NCI-H2171 treated with DMSO at 0.1 percent for 48 hours (cell line): ENCODE measurements at places on chromosomes 13 and 19.

DNA sequence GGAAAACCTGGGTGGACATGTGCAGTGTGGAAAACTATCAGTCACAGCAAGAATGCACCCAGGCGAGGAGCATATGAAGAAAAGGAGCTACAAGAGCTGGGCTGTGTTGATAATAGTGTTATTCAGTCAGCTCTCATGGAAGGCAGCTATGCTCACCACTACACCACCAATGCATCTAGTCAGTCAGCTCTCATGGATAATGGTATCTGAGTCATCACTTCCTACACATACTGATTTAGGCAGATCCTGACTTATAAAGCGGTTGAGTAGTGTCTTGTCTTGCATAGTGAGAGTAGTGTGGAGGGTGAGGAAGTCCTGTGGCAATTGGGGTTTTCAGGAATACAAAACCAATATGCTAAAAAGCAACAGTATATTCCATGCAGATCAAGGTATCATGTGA, 9.1 kb upstream of the ZNF160 start:
- no peak for DNase-seq

DNA sequence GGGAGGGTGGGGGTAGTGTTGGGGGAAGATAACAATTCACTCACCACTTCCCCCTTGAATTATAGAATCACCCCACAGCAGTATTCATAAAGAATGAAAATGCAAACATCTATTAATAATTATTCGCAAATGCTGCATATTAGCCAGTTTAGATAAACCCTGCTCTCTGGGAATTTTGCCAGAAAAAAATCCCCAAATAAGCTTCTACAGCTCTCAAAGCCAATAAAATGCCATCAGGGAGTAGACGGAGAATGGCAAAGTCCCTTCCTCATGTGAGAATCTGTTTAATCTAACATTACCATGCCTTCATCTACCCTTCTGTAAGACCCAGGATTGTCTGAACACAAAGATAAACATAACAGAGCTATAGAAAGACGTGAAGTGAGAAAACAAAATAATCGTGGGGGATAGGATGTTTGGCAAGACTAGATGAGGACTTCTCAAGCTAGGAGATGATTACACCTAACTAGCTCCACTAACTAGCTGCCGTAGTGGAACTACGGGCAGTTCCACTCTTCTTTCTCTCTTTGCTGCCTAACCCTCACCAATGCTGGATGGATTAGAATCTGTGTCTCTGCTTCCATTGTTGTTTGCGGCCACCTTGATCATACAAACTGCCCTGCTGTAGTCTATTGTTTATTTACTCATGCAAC, 32.4 kb upstream of the CACNA1A start:
- no peak for DNase-seq

- DNase-seq = no peak
These were observed 25.9 kb downstream of the RASL11A start for GRCh38 chr13:27296496-27296895.

DNA sequence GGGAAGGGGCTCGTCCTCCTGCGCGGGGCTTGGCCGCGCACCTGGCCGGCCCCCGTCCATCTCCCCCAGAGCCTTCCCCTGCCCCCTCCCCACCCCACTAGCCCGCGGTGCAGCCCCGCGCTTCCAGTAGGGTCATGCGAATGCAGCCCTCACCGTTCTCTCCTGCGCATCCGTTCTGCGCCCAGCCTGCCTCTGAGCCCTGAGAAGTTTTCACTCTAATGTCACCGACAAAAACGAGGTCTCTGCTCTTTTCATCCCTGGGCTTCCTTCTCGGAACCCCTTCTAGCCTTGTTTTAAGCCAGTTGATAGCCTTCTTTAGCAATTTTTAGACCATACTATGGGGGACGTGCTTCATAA, 97.4 kb downstream of the ATP8A2 start:
- no peak for DNase-seq
